ENCODE measurements at places on chromosomes 7 and 10. TPM values are rescaled to one million over a fixed set of nuclear protein-coding genes. Genes with fewer than 3 reads are reported as not detected.

DNA sequence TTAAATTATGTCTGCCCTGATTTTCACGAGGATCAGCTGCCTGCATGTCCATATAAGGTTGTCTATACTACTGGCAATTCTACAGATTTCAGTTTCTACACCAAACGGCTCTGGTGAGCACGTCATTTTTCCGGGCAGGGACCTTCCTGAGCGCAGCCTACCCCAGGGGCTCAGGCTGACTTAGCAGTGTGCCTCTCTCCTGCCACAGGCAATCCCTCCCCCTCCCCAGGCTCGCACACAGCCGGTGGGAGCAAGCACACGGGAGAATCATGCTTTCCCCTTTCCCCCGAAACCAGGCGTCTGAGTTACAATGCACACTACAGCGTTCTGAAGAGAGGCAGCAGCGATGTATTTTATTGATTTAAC, 1.7 kb downstream of the KLF6 start:
- DNase-seq, result no peak

FAM25G gene
- total RNA-seq, result not detected

DNA sequence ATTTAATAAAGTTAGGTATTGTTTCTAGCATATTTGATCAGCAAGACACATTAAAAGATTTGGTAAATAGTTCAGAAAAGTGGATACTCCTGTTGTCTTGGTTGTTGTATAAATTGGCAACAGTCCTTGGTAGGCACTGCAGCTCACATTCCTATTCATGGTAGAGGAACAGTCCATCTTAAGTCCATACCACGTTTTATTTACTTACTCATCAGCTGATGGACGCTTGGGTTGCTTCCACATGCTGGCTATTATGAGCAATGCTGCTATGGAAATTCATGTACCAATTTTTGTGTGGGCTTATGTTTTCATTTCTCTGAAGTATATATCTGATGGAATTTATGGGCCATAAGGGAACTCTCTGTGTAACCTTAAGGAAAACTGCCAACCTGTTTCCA, 43.3 kb downstream of the C10orf120 start:
- no peak for DNase-seq

NUTM2E gene
- total RNA-seq, result 0.45 TPM

GIMAP6 gene
- 4.5 TPM for total RNA-seq

CCL24 gene
- not detected for total RNA-seq

DNA sequence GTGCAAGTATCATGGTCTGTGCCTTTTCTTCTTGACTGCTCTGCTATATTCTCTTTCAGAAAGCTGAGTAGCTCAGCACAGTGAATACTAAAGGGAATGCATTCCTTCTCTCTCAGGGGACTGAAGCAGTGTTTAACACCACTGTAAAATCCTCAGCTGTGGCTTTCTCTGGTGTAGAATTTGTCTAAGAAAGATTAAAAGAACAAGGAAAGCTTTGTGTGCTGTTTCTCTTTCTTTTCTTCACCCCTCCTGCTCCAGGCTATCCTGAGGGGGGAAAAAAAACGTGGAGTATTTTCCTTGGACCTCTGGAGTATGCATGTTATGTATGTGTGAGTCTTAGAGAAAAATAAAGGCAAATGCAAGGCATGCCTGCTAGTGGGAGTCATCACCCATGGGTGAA, 383.9 kb downstream of the AUTS2 start:
- no peak for DNase-seq

DNA sequence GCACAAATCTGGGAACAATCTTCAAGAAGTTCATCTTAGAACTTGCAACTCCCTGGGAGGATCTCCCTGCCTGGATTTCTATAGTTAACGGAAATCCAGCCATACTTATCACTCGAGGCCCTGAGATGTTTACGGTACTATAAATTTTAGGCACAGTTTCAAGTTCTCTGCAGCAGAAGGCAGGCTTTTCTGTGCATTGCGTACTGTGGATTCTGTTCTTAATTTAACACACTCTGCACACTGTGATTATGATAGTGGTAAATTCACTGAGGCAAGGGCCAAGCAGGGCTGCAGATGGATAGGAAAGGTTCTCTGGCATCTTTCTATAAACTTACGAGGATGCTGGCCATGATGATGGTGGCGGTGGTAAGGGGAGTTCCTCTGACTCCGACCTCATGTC, 10.6 kb downstream of the INHBA start:
- DNase-seq, result no peak

NANOS1 gene
- 7.8 TPM for total RNA-seq

DNA sequence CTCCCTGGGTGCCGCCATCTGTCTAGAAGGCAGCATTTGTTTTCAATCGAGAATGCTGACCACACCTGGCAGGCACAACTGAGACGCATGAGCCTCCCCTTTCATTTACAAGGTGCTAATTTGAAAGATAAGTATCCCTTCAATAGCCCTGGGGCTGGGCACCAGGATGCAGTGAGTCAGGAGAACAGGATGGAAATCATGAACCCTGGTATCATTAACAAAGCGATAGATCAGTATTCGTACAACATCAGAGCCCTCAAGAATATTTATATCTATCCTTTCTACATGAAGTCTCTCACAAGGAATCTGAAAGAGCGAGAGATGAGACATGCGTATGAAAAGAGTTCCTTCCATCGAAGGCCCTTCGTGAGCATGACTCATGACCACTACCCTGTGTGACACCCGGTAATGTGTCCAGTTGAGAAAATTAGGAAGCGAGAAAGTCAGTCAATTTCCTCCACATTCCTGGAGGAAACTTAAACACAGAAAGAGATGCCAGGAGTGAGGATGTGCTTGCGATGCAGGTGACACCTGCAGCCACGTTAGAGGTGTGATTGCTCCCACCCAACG, 123.1 kb upstream of the PITRM1 start:
- no peak for DNase-seq

GPRIN2 gene
- 32.0 TPM for total RNA-seq

GRCh38 chr7:3888096-3888495, 587.0 kb downstream of the SDK1 start:
- no peak for DNase-seq

SFMBT2 gene
- 51.0 TPM for total RNA-seq

DNA sequence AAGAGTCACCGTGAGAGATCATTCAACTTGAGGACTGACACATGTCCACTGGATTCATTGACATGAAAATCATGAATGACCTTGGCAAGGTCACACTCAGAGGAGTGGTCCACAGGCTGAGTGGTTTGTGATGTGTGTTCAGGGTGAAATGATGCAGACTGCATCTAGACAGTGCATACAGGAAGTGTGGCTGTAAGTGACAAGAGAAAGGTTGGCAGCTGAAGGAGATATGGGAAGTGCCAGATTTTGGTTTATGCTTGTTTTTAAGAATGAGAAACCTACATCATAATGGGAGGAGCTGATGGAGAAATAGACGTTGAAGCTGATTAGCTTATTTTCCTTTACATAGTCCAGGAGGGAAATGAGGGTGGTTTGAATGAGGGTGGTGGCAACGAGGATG, 64.8 kb upstream of the VIPR2 start:
- no peak for DNase-seq

SAP25 gene
- not detected for total RNA-seq

DKK1 gene
- 2.0 TPM for total RNA-seq

GRCh38 chr10:35608328-35608672, 3.2 kb downstream of the GJD4 start:
- no peak for DNase-seq

DNA sequence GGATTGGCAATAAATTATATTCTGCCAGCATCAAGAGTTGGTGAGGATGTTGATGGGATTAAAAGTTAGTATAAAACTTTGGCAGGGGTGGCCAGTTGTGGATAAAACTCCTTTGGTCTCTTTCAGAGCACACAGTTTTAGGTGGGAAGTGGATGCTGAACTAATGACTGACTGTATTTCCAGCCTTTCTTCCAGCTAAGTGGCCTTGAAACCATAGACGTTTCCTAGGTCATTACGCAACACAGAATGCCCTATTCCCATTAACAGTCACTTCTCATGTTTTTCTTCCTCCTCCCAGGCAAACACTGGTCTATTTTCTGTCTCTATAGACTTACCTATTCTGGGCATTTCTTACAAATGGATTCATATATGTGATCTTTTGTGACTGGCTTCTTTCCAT, 467.4 kb downstream of the NEBL start:
- DNase-seq, result no peak

DNA sequence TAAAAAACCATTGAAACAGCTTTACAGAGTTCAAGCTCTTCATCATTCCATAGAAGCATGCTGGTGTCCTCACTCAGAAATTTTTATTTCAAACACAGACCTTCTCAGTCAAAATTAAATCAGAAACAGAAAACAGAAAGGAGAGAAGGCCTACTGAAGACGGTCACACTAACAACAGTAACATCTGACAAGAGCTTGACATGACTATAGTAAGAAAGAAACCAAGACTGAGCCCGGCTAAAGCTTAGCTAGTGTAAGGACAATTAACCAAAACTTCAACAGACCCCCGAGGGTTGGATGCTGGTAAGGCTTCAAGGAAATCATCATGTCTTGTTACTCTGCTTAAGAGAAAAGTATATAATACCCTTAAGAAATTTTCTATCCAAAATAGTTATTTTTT, 38.6 kb downstream of the MTPN start:
- no peak for DNase-seq

DNA sequence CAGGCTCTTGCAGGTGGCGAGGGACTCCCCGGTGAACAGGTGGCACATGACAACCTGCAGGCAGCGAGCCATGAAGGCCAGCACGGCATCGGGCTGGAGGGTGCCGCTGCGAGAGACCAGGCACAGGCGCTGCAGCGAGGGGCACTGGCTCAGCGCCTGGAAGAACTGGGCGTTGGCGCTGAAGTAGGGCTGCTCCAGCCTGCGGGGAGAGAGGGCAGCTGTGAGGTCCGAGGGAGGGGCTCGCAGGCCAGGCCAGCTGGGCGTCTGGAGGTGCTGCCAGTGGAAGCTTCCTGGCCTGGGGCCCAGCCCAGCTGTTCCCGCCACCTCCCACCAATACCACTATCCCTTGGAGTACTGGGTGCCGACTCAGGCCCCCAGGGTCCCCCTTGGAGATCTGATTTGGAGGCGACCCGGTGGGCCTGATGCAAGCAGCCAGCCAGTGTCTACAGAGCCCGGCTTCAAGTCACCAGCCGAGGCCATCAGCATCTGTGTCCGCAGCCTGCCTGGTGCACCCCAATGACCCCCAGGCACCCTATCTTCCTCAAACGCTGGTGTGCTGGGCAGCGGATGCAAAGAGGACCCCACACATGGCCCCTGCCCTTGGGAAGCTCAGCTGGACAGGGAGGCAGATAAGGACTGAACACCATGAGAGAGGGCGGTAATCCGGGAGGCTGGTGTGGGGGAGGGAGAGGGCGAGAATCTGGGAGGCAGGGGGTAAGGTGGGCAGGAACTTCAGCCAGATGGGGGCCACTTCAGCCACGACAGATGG, 67.8 kb upstream of the TNRC18 start:
- no peak for DNase-seq

CD36 gene
- total RNA-seq, result 32.1 TPM

HEPACAM2 gene
- total RNA-seq, result 0.18 TPM

- DNase-seq, result no peak
Observed at GRCh38 chr10:79155301-79156081, 86.7 kb downstream of the ZMIZ1 start.

DNA sequence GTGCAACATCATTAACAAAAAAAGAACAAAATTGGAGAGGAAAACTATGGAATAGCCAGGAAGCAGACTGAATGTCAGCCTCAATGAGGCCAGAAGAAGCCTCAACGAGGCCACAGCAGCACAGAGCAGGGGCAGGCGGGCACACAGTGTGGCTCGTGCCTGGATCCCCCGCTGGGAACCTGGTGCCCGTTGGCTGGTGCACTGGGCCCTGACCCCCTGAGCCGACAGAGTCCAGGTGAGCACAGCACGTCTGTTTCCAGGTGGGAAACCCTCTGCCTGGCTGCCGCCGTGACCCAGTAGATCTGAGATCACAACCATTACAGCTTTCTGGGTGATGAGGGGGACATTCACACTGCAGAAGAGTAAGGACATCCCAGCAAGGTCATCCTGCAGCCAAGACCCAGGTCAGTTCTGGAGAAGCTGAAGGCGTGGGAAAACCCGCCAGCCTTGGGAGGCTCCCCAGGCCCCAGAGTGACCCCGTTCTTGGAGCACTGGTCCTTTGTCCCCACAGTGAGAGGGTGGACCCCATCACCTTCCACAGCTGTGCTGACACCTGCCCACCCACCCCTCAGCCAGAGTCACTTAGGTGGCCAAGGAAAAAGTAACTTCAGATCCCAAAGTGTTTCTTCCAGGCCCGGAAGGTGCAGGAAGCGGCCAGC, 222.1 kb downstream of the ADARB2 start:
- no peak for DNase-seq

DNA sequence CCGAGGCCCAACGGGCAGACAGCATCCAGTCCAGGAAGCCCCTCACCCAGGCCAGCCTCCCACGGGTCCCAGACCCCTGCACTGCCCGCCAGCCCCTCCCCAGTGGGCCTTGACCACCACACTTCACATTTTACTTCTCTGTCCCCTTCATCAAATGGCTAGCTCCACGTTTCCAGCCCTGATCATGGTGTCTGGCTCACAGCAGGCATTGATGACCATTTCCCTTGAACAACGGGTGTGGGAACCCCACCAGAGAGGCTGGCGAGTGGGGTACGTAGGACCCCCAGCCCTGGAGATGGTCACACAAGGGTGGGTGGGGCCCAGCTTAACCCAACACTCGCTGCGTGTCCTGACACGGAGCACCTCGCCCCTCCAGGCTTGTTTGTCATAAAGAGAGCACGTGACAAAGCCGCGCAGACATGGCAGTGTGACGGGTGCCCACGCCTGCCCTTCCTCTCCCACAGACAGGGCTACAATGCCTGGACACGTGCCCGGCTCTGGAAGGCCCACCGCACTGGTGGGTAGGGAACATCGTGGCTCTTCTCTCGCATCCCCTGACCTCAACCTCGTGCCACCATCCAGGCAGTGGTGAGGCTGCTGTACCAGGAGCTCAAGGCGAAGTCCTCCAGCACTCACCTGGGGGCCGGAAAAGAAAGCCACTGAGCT, 267.7 kb downstream of the MAD1L1 start:
- DNase-seq, result no peak

CPVL gene
- 7.8 TPM for total RNA-seq

- DNase-seq, result no peak
Observed at GRCh38 chr7:84191842-84192241, 2.7 kb downstream of the SEMA3A start.

LRRN3 gene
- total RNA-seq, result 108 TPM

LHPP gene
- total RNA-seq, result 8.1 TPM

- no peak for DNase-seq
Observed at GRCh38 chr7:7757576-7757975, 39.2 kb upstream of the RPA3 start.

- DNase-seq, result no peak
Observed at GRCh38 chr7:93856323-93856722, 34.2 kb downstream of the TFPI2 start.

GRCh38 chr7:129176916-129177710, 11.3 kb upstream of the SMO start:
- DNase-seq, result no peak

PLCE1 gene
- total RNA-seq, result 15.0 TPM

DNA sequence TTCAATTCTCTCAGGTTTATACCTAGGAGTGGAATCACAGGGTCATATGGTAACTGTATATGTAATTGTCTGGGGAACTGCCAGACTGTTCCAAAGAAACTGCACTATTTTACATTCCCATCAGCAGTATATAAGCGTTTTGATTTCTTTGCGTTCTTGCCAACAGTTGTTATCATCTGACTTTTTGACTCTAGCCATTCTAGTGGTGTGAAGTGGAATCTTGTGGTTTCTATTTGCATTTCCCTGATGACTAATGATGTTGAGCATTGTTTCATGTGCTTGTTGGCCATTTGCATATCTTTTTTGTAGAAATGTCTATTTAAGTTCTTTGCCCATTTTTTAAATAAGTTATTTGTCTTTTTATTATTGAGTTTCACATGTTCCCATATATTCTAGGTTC, 44.3 kb upstream of the ZC3HAV1 start:
- no peak for DNase-seq
